ENCODE measurements at places on chromosomes 2 and 18. TPM values are rescaled to one million over a fixed set of nuclear protein-coding genes. Genes with fewer than 3 reads are reported as not detected.

Gene DPP10
- not detected for total RNA-seq

Gene TM4SF20
- 0.32 TPM for total RNA-seq

Gene ARMC9
- total RNA-seq, result 11.8 TPM

Gene REG1B
- total RNA-seq, result 2.6 TPM

Gene RTN4
- 681 TPM for total RNA-seq

Gene DSEL
- total RNA-seq, result 19.8 TPM

Gene FBXO15
- 0.29 TPM for total RNA-seq

Gene UNC80
- total RNA-seq, result not detected

Gene TXNDC9
- total RNA-seq, result 25.1 TPM

Gene GPR35
- 1.9 TPM for total RNA-seq

Gene AQP12B
- not detected for total RNA-seq

Gene FABP1
- 6.9 TPM for total RNA-seq

Gene C1QL2
- not detected for total RNA-seq

Gene CTNNA2
- total RNA-seq, result not detected

Gene OR6B2
- not detected for total RNA-seq

Gene C18orf54
- 1.3 TPM for total RNA-seq

Gene SMAD2
- 130 TPM for total RNA-seq

Gene IGFBP2
- 59.9 TPM for total RNA-seq

Gene GALNT13
- total RNA-seq, result 3.1 TPM

Gene EVA1A
- 0.71 TPM for total RNA-seq

Gene ERLEC1
- 34.2 TPM for total RNA-seq
